ENCODE measurements at places on chromosomes 6 and 20.

- peak; percentile 18 for DNase-seq
These were observed 1.1 kb downstream of the PTPRK start for GRCh38 chr6:128519132-128519930.

GRCh38 chr6:27130668-27131428 lies 116.7 kb upstream of the PRSS16 start:
- DNase-seq: no peak

DNA sequence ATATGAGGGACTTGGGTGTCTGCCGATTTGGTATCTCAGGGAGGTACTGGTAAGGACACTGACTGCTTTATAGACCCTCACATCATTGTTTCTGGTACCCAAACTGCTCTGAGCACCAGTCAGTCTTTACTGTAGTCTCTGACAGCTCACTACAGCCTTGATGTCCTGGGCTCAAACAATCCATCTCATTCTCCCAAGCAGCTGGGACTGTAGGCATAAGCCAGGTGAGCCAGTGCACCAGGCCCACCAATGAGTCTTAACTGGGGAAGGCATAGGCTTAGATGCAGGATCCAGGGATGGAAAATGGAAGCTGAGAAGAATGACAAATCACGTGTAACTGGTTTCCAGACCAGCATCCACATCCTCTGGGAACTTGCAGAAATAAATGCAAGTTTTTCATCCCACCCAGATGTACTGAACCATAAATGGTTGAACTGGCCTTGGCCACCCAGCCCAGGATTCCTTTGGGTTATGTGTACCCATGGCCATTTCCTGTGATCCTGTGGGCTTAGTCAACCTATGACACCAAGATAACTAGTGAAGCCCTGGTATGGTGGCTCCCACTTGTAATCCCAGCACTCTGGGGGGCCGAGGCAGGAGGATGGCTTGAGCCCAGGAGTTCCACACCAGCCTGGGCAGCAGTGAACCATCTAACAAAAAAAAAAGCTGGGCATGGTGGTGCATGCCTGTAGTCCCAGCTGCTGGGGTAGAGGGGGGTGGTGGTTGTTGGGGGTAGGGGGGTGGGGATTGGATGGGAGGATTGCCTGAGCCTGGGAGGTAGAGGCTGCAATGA lies 5.8 kb downstream of the TUBB start:
- no peak for DNase-seq

GRCh38 chr6:117674503-117674902 lies 766 bp upstream of the NUS1 start:
- no peak for DNase-seq

- DNase-seq: no peak
These were observed 33.7 kb downstream of the NOL7 start for GRCh38 chr6:13648850-13649249.

GRCh38 chr6:40532349-40533000 lies 54.7 kb downstream of the LRFN2 start:
- no peak for DNase-seq

GRCh38 chr6:149035766-149036165 lies 281.7 kb upstream of the TAB2 start:
- DNase-seq: no peak

DNA sequence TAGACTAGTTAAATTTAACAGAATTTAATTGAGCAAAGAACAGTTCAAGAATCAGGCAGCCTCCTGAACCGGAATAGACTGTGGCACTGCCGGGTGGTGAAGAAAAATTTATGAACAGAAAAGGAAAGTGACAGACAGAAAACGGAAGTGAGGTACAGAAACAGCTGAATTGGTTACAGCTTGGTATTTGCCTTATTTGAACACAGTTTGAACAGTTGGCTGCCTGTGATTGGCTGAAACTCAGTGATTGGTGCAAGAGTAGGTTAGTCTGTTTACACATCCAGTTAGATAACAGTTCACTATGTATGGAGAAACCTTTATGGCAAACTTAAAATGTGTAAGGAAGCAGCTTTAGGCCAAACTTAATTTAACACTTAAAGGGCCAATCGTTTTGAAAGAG lies 116.0 kb upstream of the CITED2 start:
- DNase-seq: no peak

DNA sequence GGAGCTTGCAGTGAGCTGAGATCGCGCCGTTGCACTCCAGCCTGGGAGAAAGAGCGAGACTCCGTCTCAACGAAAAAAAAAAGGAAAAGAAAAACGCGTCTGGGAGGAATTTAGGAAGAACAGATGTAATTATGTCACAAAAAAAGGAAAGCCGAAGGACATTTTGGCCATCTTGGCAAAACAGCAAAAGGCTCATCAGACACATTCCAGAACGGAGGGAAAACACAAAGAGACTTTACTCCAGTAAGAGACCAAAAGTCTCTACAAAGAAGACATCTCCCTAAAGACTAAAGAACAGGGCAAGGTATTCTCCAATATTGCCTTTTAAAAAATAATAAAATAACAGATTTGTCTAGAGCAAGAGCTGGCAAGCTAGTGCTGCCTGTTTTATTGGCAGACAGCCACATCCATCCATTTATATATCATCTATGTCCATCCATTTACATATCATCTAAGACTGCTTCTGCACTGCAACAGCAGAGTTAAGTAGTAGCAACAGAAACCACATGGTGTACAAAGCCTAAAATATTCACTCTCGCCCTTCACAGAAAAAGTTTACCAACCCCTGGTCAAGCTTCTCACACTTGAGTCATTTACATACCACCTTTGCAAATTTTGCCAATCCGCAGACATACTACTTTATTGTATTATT lies 133.9 kb downstream of the ZMYND8 start:
- no peak for DNase-seq

DNA sequence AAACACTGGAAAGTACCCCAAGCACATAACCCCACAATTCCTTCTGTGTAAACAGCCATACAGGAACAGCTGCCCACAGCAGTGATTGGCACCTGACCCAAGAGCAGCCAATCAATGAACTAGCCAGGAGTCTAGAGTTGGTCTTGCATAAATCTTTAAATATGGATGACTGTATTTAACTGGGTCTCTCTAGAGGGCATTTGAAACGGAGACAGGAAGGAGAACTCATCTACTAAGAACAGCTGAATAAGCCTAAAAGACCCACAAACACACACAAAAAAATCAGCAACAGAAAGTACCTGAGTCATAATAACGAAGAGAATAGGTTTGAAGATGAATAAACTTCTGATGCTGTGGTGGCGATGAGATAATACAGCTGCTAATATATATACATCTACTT lies 49.0 kb upstream of the ASF1A start:
- DNase-seq: no peak

DNA sequence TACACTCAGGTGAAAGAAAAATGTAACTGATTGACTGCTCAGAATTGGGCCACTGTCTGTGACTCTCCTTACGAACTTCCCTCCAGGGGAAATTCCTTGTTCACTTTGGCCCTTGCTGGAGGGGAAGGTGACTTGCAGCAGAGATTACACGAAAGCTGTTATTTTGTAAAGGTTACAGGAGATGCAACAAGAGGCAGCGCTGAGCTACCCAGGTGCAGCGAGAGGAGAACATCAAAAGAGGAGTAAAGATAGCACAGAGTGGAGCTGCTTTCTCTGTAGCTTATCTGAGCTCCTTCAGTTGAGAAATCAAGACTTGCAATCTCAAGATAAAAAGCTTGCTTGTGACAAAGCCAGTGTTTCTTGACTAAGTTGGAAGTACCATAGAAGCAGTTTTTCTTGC lies 144.6 kb downstream of the ARHGAP18 start:
- DNase-seq: no peak

DNA sequence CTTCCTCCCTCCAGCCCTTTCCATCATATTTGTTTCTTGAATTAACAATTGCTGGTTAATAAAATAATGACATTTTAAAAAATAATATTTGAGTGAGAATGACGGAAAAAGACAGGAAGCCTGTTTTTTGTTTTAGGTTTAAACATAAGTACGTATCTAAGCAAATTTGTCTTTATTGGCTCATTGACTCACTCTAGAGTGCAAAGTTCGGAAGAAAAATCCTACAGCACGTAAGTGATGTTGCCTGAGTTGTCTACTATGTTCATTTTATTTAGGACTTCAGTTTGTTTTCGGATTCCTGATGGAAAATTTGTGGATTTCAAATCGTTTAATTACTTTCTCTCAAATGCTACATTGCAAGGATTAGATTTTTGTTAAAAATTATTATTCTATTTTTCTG lies 1435.7 kb upstream of the ADGRB3 start:
- DNase-seq: no peak

DNA sequence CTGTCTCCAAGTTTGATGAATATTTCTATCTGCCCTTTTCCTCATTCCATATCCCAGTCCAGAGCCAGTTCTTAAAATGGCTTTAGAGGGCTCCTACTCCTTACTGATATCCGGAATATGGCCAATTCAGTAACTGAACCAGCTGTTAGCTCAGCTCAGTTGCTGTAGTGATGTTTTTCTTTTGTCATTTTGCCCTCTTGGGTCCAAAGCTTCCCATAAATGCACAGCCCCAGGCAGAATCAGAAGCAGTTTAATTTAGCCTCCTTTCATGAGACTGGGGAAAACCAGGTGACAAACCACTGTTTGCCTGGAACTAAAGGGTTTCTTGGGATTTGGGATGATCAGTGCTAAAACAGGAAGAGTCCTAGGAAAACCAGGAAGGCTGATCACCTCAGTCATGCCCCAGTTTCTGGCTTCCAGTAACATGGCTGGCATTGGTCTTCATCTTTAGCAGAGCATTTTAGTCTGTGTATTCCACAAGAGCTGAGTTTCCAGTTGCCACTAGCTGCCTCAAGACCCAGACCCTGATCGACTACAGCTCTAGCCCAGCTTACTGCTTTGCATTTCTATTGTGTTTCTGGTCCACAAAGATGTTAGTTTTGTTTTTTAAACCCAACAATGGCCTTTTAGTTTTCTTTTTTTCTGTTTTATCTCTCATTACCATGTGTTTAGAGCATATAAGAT lies 40.6 kb upstream of the REV3L start:
- DNase-seq: no peak

DNA sequence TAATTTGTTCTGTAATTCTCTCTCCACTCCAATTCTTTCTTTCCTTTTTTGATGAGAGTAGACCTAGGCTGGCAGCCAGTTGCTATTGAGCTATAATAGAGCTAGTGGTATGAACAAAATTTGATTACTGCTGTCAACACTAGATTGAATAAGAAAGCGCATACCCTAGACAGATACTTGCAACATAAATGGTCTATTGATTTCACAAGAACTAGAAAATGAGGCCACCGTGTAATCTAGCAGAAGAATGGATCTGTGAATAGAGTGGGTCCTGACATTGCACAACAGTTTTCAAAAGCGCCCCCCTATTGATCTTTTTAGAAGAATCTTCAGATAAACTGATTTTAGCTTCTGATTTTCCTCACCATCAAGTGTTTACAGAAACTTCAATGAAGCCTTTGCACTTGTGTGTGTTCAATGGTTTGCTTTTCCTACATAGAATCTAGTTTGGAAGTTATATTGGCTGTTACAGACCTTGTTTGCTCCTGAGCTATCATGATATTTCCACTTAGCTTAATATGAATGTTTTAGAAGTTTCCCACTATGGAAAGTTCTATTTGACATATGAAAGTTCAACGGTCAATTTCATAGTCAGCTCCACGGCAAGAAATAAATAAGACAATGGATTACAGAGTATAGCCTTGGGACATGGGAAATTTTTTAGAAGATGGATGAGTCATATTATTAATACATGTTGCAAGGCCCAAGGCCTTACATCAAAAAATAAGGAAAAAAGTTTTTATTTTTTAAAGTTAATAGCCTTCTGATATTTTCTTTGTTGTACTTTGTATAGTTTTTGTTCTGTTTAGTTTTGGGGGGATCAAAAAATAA lies 55.6 kb downstream of the UTRN start:
- no peak for DNase-seq

GRCh38 chr20:13765299-13765698 lies 19.4 kb downstream of the ESF1 start:
- DNase-seq: no peak

GRCh38 chr6:157322792-157323254 lies 496 bp downstream of the TMEM242 start:
- no peak for DNase-seq

DNA sequence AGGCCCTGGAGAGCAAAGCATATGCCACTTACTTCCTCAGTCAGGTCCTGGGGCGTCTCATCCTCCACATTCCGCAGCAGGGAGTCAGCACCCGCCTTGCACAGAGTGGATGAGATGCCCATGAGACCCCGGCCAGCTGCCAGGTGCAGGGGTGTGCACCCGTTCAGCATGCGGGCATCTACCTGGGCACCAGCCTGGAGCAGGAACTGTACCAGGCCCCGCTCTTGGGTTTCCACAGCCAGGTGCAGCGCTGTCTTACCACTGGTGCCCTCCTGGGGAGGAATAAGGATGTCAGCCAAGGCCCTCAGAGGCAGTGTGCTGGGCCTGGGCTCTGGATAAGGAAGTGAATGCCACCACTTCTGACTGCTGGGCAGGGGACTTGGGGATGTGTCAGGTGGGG lies 2.7 kb upstream of the SLC35B2 start:
- DNase-seq: no peak

GRCh38 chr6:41306187-41306854 lies 19.8 kb upstream of the TREM1 start:
- no peak for DNase-seq

- no peak for DNase-seq
These were observed 1.7 kb downstream of the JAG1 start for GRCh38 chr20:10671919-10672623.

- no peak for DNase-seq
These were observed 659.2 kb downstream of the HDGFL1 start for GRCh38 chr6:23228439-23229024.

- DNase-seq: no peak
These were observed 24.9 kb downstream of the SASH1 start for GRCh38 chr6:148367411-148368024.

DNA sequence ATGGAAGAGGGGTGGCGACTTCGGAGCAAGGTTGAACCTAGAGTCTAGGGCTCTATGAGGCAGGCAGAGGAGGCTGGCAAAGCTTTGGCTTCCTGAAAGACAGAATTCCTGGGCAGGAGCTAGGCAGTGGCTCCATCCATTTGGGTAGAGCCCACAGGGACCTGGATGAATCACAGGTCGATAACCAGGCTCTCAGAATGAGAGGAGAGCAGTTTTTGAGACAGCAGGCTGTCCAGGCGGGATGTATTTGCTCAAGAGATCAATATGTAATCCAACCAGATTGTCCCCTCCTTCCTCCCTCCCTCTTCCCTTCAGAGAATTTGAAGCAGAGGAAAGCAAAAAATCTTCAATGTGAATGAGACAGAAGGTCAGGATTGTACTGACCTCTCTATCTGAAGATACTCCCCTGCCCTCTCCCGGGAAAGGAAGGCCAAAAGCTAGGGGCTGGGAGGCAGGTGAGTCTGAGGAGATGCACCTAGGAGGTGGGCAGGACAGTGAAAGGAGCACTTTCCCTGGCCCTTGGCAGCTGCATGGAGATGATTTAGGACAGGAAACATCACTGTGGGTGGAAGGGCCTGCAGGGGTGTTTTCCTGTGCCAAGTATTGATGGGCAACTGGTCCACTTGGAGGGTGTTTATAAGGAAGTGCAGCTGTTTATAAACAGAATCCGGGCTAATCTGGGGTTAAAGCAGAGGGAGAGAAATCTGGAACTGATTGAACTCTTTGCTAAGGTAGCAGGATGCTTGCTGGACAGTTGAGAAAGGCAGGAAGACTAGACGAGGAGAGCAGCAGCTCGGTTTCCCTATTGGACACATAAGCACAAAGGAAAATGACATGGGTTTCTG lies 212.4 kb upstream of the LRFN2 start:
- DNase-seq: no peak

GRCh38 chr20:21710341-21710740 lies 4.9 kb downstream of the PAX1 start:
- DNase-seq: no peak
